Muscle of arm (tissue), 14 donors: ENCODE measurements at places on chromosomes 5 and 9. TPM values are rescaled to one million over a fixed set of nuclear protein-coding genes. Genes with fewer than 3 reads are reported as not detected.

GRCh38 chr9:98043915-98044314 is 12.6 kb upstream of the NANS start:
- no peak for DNase-seq

MAMDC2 gene
- polyA plus RNA-seq: 12.6 TPM

GRCh38 chr5:36304095-36304805 is 2.5 kb upstream of the RANBP3L start:
- DNase-seq: no peak

DNA sequence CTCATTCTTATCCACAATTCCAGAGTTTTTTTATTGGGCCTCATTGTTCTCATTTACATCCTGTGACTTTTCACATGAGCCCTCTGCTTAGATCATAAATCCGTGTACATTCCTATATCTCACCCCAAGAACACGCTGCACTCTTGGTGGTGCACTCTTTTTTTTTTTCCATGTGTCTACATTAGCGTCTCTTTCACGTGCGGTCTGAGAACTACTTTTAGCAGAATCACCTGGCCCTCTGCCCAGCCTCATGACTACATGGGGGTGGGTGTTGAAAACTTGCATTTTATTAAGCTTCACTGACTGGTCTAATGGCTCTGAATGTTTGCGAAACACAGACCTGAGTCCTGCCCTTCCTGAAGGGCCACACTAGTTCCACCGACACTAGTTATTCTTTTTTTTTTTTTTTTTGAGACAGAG is 18.6 kb downstream of the C9orf57 start:
- DNase-seq: peak; percentile 43

DNA sequence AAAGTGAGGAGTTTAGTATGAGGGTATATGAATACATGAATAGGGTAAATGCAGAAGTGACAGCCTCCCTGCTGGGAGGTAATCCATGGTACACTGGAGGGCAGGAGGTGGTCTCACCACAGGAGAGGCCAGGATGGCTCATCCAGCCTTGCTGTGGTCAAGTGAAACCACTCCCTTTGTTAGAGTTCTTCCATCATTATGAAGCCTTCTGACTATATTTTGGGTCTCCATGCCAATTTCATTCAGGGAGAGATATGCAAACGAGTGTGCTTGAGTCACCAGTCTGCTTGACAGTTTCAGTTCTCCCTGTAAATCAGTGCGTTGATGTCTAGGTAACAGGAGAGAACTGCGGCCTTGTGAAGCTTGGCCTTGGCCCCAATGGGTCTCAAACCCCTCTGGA is 16.4 kb downstream of the PPP3R2 start:
- no peak for DNase-seq

IFNK gene
- polyA plus RNA-seq: not detected

KIF4B gene
- polyA plus RNA-seq: not detected

JAKMIP2 gene
- not detected for polyA plus RNA-seq

HTR1A gene
- polyA plus RNA-seq: not detected
